ENCODE measurements at places on chromosomes 6 and 20.

GRCh38 chr6:145025488-145025887, 709.8 kb downstream of the EPM2A start:
- DNase-seq: no peak

GRCh38 chr20:25148181-25148981, 47.1 kb upstream of the ENTPD6 start:
- no peak for DNase-seq

GRCh38 chr20:1890469-1891262, 4.5 kb upstream of the SIRPA start:
- DNase-seq: no peak

GRCh38 chr20:16553101-16553500, 20.1 kb downstream of the KIF16B start:
- DNase-seq: no peak

- no peak for DNase-seq
Measured at GRCh38 chr6:106788761-106789160, 159.4 kb downstream of the QRSL1 start.

GRCh38 chr20:2455771-2456497, 14.7 kb downstream of the SNRPB start:
- DNase-seq: no peak

DNA sequence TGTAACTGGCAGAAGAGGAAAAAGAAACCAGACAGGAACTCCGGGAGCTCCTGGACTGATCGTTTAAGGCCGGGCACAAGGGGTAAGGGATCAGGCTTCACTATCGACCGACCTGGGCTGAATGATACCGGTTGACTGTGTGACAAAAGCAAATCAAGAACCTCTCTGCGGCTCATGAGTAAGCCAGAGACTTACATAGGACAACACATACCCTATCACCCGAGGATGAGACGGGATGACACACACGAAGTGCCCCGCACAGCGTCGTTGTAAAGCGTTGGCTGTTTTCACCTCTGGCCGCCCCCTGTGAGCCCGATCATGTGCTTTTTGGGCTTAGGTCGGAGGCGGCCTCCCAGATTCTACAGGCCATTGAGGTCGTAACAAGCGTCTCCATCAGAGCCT, 695 bp upstream of the TGIF2 start:
- DNase-seq: no peak

DNA sequence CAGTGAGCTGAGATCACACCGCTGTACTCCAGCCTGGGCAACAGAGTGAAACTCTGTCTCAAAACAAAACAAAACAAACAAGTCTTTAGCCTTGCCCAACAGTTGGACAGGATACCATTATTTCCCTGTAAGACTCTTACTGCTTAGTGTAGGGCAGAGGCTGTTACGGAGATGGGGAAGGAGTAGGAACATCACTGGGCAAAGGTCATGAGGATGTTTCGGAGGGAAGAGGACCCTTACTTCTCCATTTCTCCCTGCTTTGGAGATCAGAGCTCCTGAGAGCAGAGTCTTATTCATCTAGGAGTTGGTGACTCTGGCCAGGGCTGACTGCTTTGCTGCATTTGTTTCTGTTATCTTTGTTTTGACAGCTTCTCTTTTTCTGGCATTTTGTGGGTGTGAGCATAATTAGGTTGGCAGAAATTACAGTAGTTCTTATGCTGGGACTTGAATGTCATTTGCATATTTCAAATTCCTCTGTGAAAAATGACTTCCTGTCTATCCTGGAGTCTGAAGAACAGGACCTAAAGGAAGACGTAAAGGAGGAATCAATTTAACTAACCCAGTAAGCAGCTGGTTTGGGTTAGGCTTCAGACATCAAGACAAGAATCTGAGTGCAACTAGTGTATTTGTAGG, 89.0 kb downstream of the CDS2 start:
- no peak for DNase-seq

DNA sequence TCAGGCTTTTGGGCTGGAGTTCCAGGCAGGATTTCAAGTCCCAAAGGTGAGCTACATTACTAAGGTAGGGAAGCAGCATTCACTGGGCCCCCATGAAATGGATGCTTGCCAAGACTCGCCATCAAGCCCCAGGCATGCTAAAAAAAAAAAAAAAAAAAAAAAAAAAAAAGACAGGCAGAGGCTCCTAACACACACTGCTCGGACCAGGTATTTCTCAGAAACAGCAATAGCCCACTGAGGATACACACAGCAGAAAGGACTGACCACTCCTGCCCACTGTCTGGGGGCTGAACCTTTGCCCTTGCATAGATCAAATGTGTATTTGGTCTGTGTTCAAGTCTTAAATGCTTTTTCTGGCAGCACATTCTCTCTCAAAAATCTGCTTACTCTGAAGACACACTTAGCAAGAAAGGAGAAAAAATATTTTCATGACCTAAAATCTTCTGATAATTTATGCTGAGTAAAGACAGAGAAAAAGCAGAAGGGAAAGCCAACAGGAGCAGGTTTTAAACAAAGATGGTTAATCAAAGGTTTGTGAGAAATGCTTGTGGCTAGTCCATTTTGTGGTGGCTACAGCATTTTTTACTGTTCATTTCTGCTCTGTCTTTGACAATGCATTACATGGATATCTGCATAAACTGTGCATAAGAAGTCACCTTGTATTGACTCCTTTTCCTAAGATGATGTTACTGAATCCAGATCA, 37.9 kb upstream of the BEND6 start:
- DNase-seq: no peak

- no peak for DNase-seq
Measured at GRCh38 chr6:44740566-44741120, 353.1 kb downstream of the CDC5L start.

GRCh38 chr20:41135187-41135887, 2.0 kb upstream of the PLCG1 start:
- peak; percentile 76 for DNase-seq

GRCh38 chr20:58485393-58485792, 29.8 kb downstream of the APCDD1L start:
- no peak for DNase-seq

- no peak for DNase-seq
Measured at GRCh38 chr6:128276311-128276710, 244.1 kb downstream of the PTPRK start.

DNA sequence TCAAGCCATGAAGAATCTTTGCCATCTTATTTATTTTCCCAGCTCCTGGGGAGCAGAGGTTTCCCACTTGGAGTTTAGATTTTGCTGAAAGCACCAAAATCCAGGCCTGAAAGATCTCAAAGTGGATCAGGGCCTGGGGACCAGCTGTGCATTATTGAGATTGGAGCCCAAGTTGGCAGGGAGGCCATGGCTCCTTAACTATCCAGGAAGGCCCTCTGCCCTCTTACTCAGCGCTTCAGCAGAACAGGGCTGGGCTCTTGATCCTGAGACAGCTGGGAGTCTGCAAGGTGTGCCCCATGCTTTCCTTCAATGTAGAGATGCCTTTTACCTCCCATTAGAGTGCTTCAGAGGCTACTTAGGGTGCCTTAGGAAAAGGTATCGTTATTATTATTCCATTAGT, 24.6 kb downstream of the FOXO3 start:
- DNase-seq: no peak

DNA sequence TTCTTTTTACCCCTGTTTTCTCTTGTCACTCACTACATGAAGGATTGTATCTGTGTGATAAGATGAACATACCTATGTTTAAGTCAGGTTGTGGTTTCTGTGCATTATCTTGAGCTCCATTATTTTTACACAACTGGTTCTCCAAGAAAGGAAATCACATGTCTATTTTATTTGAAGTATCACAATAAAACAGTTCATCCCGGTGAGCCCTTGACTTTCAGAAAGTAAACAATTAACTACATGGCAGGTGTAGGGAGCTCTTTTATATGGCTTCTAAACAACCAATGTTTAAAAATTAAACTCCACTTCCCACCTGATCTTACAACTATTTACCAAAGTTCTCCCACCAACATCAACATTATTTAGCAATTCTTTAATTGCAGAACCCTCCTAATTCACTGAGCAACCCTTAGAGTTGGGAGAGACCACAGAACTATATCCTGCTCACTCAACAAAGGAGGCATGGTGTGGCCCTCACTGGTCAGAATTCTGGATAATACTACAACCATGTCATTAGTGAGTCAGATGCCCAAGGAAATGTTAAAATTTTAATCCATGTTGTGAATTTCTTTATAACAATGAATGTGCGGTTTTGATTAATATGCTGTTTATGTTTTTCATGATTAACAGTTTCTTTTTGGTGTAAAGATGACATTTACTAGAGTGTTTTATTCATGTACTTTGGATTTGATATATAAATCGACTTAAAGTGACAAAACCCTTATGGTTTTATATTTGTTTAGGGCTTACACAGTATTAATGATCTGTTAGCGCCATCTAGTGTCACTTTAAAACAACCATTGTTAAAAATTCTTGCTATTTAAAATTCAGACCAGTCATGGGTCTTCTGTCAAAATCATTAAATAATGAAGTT, 50.0 kb upstream of the SCGN start:
- no peak for DNase-seq

DNA sequence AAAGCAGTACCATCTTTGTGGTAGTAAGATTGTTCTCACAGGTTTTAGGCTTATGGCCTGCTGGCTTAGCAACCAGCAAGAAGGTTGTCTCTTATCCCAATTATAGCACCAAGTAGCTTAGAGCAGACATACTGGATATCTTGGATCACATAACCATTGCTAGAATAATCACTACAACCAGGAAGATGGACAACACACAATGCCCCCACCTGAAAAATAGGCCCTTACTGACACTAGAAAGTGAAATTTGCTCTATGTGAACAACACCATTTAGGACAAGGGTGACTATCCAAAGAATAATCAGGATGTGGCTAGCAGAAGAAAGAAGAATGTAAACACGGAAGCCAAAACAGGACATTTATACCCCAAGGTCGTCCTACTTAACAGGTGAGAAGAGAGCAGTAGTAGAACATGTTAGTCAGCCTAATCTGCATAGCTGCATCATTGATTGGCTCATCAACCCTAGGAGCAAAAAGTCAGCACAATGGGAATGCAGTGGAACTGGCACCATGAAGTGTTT, 172.7 kb upstream of the MARCKS start:
- no peak for DNase-seq

GRCh38 chr20:55153001-55153645, 677.7 kb downstream of the DOK5 start:
- no peak for DNase-seq

GRCh38 chr20:23870461-23870860, 9.1 kb downstream of the CST5 start:
- DNase-seq: no peak

DNA sequence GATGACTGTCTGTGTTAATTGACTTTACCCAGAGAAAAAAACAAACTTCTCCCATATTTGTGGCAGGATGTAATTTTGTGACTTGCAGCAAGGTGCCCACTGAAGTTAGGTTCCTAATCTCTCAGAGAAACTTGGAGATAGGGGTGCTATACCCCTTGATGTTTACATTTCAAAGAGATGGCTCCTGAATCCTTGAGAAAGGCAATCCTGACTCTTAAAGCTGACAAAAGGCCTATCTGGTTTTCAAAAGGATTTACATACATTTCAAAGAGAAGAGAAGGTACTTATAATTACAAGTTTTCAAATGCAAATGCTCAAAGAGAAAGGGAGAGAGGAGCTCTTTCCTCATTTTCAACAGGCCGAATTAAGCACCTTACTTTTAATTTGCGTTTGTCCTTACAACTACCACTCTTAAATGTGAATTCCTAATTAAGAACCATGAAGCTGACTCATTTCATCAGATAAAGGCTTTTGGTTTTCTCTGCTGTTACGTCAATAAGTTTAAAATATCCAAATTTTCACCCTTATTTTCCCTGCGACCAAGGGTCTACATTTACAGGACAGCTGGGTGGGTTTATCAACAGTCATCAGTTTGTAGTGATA, 711.8 kb upstream of the MAP3K7 start:
- no peak for DNase-seq

GRCh38 chr20:44010162-44010704, 95.6 kb downstream of the TOX2 start:
- DNase-seq: no peak

DNA sequence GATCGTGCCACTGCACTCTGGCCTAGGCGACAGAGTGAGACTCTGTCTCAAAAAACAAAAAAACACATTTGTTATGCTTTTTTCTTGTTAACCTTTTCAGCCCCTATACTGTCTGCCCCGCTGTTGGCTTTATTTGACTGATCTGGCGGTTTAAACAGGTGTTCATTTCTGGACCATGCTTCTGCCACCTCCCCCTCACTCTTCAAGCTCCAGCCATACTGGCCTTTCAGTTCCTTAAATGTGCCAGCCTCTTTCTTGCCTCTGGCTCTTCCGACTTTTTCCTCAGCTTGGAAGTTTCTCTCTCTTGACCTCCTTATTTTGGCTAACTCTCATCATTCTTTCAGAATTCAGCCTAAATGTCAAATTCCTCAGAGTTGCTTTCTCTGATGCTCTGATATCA, 35.2 kb upstream of the TXLNB start:
- no peak for DNase-seq

DNA sequence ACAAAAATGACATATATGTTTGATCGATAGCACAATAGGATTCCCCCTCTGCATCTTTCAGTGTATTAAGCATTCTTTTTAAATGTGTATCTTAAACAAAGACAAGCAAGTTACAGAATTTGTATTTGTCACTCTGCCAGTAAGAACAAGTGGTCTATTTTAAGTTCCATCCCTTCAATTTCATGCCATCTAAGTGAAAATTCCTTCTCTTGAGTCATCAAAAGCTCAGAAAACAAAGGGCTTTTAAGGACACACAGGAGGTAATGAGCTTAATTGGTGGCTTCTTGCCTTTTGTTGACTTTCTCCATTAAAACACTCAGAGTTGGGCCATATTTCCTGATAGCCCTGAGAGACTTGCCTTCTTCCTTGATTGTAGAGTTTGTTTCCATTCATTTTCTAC, 547.8 kb downstream of the TENT5A start:
- no peak for DNase-seq

- DNase-seq: no peak
Measured at GRCh38 chr6:36116943-36117342, 13.4 kb upstream of the MAPK13 start.

GRCh38 chr6:84269947-84270733, 42.7 kb upstream of the CEP162 start:
- DNase-seq: no peak

- no peak for DNase-seq
Measured at GRCh38 chr20:58852543-58853271, at the start of gene GNAS. Gene GNAS (plus strand): TSS chr20:58852716.

GRCh38 chr6:148530394-148530953, 187.8 kb downstream of the SASH1 start:
- DNase-seq: no peak

Data from 8988T (cell line).